Myocyte (in vitro differentiated cells): ENCODE measurements at places on chromosomes 5 and 9.

GRCh38 chr5:12883395-12883794 lies 979.1 kb upstream of the CTNND2 start:
- no peak for DNase-seq

- DNase-seq: peak; percentile 69
Measured at GRCh38 chr5:137665678-137666460, 70.0 kb downstream of the KLHL3 start.

DNA sequence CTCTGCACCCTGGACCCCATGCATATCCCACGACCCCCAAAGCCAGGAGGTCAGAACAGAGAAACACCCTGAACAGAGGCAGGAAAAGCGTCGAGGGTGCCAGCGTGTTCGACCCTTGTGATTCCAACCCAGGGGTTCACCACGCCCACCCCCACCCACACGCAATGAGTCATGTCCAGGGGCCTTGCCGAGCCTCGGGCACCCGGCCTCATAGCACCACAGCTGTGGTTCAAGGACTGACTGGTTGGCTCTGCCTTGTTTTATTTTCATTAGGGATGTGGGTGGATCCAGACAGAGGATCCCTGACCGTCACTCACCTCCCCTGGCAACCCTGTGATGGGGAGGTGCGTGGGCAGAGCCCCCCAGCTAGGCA lies 9.5 kb upstream of the QSOX2 start:
- DNase-seq: peak; percentile 74

- no peak for DNase-seq
Measured at GRCh38 chr9:119941091-119941490, 571.9 kb upstream of the BRINP1 start.

GRCh38 chr5:34011536-34011935 lies 3.7 kb upstream of the AMACR start:
- no peak for DNase-seq
